ENCODE measurements at places on chromosomes 7 and 10. TPM values are rescaled to one million over a fixed set of nuclear protein-coding genes. Genes with fewer than 3 reads are reported as not detected.

Gene SH3PXD2A
- 14.5 TPM for total RNA-seq

Gene CCL24
- total RNA-seq: not detected

Gene ERVW-1
- total RNA-seq: not detected

Gene PRSS1
- total RNA-seq: not detected
